ENCODE measurements at places on chromosomes 3 and 15.

- no peak for DNase-seq
Observed at GRCh38 chr3:182305881-182306665, 487.2 kb upstream of the ATP11B start.

- DNase-seq = no peak
Observed at GRCh38 chr3:10770547-10770946, 45.5 kb upstream of the SLC6A11 start.

GRCh38 chr3:39531066-39531465, 63.6 kb downstream of the MOBP start:
- no peak for DNase-seq

- DNase-seq = no peak
Observed at GRCh38 chr3:38648659-38649499, 608 bp downstream of the SCN5A start.

- no peak for DNase-seq
Observed at GRCh38 chr3:149266736-149267135, 45.1 kb upstream of the CP start.

DNA sequence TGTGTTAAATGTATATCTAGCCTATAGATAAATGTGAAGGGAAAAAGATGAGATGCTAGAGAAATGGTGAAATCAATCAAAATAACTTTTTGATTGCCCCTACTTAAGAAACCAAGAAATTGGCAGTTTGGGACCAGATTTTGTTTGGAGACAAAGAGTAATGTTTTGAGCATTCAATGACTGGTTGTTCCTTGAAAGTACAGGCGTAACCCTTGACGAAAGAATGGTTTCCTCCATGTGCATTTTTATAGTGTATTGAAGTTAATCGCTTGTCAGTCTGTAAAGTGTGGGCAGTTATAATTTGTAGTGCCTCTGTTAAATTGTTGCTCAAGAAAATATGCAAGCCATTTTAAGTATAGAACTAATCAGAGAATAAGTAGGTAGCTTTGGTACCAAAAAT, 1.2 kb downstream of the KIF23 start:
- DNase-seq = no peak

- no peak for DNase-seq
Observed at GRCh38 chr15:41848631-41849030, 10.0 kb downstream of the PLA2G4B start.

DNA sequence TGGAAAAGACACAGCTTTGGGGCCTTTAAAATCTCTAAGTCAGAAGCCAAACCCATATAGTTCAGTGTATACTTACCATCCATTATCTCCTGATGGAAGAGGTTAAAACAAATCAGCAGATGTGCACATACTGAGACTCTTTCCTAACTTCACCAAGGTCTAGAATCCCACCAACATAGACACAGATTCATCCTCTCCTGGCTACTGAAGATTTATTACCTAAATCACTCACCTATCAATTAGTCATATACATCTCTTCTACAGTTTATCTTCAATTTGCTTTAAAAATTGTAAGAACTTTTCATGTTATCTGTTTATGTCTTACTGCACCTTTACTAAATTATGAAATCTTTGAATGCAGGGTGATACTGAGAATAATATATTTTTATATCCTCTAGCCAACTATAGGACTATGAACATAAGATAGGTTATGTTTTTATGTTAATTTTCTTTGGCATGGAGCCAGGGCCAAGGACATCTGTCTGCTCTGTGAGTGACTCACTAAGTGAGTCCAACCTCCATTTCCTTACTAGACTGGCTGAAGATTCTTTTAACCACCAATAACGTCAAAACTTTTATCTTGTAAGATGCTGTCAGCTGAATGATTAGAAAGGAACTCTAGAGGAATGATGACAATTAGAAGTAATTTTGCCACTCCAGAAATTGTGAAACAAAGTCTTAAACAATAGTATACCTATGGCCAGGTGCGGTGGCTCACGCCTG, 397.6 kb downstream of the FOXP1 start:
- no peak for DNase-seq

DNA sequence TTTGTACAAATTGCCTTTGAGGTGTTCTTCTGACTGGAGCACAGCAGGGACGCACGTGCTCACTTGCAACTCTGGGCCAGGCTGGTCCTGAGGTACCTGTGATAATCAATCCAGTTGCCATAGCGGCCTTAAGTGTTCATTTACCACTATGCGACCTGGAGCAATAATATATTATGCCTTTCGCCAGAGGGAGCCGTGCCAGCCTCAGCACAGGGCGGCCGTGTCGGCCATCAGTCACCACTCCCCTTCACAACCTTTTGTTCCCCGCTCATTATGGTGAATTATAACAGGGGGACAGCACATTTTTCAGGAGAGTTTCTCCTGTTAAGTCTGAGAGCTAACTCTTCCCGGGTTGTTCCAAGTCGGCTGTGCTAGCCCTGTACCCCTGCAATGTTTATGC, 289.7 kb downstream of the RORA start:
- no peak for DNase-seq

- no peak for DNase-seq
Observed at GRCh38 chr15:44193651-44194322, 1.3 kb downstream of the FRMD5 start.

DNA sequence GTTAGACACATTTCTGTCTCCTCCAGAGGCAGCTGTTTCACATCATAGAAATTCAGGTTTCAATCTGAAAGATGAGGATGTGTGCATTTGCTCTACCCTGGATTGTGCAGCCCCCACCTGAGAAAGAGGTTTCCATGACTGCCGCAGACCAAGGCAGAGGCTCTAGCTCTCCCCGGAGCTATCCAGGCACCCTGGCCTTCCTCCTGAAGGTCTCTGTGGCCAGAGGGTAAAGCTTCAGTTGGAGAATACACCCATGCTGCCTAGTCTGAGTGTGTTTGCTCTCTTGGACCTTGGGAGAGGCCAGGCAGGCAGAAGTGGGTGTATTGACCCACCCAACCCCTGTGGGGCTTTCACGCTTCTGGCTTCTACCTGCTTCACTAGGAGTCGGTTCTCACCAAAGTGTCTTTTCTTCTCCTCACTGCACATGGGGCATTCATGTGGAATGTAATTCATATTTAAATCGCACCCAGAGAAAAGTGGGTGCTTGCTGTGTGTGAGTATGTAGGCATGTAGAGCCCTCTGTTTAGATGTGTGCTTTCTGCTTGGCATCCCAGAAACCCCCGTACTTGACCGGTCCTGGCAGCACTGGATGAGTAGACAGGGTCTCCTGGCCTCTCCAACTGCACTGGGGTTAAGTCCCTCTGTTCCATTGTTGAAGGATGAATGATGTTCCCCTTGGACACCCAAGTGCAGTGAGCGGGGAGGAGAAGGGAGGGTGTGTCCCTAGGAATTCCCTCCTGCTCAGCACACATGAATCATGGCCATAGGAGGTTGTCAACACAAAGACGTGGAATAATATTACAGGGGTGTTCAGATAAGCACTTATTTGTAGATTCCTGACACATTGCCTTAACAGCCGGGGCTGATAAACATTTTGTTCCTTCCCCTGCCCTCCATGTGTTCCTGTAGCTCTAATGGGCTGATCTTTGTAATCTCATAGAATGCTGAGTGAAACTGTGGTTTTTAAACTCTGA, 20.3 kb upstream of the RAB6B start:
- no peak for DNase-seq

DNA sequence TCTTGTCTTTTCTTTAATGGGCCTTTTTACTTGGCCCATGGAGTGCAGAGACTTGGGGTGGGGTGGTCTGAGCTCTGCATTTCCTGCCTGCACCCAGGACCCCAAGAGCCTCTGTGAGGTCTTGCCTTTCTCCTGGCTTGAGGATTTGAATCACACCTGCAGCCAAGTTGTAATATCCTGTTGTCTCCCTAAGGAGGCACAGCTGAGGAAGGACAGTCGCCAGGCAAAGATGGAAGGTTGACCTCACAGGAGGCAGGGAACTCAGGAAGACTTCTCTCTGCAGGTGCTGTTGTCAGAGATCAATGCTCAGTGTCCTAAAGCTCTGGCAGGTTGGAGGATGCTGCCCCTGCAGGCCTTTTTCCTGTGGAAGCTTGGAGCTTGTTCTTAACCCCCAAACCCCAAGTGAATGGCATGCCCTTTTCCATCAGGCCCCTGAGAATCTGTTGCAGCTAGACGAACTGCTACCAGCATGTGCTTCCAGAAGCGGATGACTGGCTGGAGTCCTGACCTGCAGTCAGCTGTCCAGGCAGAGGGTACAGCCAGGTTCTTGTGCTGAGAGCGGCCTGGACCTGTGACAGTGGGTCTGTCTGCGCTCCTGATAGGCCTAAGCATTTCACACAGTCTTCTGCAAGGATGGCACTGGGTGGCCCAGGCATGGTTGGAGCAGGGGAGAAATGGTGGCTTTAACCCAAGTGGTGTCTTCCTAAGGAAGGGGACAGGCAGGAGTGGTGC, 120.0 kb downstream of the EEFSEC start:
- no peak for DNase-seq

DNA sequence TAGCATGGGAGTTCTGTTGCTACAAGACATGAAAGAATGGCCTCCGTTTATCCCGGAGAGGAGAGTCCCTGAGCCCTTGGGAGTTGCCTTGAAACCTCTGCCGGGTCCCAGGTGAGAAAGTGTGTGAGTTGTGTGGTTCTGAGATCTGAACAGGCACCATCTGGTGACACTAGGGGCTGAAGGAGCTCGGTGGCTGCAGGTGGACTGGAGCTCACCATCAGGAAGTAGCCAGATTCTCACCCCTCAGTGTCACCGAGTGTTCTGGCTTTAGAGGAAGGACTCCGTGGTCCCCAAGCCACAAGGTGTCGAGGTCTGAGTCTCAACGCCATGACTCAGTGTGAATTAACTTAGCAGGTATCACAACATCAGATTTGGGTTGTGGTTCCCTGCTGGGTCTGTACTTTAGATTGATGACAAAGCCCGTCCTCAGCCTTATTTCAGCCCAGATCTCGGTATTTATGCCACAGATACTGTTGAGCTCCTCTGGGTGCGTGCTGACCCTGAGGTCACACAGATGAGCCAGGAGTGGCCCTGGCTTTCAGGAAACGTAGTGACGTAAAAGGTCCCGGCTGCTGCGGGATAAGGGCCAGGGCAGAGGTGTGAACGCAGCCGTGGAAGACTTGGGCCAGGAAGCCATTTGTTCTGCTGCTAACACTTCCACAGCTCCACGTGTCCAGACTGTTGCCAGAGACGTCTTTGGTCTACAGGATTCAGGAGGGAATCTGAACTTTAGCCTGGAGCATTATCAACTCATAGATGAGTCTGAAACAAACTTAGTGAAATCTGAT, 54.4 kb downstream of the PGPEP1L start:
- no peak for DNase-seq

DNA sequence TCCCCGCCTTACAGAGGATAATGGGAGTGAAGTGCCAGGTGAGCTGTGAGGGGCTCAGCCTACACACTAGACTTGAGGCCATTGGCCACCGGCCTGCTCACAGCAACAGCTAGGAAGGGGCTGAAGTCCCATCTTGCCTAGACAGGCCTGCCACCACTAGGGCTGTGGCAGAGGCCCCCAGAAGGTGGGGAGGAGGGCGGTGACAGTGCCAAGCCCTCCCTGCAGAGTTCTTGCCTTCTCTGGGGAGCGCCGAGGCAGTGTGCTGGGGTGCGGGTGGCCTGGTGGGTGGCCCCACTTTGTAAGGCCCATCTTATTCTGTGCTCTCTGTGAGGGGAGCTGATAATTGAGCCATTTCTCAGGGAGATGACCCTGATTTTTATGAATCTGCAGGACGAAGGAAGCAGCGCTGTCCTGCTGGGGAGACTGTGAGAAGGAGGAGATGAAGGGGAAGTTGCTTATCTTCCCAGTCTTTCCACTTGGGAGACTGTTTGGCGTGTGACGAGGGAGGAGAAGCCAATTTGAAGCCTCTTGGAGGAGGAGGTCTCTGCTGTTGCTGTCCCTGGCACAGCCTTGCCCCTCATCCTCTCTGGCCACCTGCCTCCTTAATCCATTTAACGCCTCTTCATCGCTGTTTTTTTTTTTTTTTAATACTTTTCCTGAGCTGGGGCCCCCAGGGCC, 104.3 kb downstream of the LINGO1 start:
- no peak for DNase-seq

GRCh38 chr3:177371888-177372287, 174.6 kb upstream of the TBL1XR1 start:
- no peak for DNase-seq
